CD4-positive, alpha-beta T cell treated with Interferon alpha-2 for 1 hour (primary cell): ENCODE measurements at places on chromosomes 12 and 14.

DNA sequence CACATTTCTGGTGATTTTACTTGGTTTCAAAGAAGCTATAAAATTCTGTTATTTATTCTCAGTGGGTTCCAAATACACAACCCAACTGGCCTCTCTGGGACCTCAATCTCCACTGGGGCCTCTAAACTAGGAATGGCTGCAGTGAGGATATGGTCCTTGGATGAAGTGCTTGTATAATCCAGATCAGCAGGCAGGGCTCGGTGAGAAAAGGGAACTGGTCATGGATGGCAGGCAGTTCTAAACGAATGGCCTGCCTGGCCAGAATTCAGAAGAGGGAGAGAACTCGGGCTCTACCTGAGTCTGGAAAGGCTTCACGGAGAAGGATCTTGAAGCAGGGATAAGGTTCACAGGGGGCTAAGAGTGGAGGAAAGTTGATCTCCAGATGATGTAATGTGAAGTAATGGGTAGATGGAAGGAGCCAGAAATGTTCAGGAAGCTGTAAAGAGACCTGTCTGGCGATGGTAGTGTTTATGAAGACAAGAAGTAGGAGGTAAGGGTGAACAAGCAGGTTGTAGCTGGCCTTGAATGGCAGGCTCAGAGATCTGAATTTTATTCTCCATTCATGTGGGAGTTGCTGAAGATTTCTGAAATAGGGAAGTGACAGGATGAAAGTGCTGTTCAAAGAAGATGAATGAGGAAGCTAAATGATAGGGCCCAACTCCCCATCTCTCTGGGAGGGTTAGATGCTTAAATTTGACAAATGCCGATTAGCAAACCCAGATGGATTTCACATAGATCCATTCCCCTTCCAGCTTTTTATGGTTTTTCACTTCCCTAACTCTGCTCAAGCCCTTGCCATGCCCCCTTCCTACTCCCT is 31.5 kb upstream of the ANO6 start:
- DNase-seq: no peak

GRCh38 chr12:97756066-97756666 is 293.6 kb downstream of the RMST start:
- DNase-seq: no peak

DNA sequence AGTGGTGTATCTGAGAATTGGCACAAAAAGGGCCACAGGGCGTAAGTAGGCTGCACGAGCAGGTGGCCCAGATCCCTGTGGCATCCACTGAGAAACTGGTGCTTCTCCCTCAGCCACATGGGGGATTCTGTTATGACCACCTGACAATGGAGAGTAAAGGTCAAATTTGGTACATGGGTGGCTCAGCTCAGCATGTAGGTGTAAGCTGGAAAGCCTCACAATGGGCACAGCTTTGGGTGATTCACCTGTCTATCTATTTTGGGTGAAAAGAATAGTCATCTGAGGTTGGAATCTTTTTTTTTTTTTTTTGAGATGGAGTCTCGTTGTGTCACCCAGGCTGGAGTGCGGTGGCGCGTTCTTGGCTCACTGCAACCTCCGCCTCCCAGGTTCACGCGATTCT is 163.4 kb upstream of the TMEM260 start:
- no peak for DNase-seq

- no peak for DNase-seq
These were observed 166.7 kb downstream of the TMEM117 start for GRCh38 chr12:44002607-44003006.

GRCh38 chr12:66190519-66191370 is 1.7 kb downstream of the IRAK3 start:
- DNase-seq: no peak

DNA sequence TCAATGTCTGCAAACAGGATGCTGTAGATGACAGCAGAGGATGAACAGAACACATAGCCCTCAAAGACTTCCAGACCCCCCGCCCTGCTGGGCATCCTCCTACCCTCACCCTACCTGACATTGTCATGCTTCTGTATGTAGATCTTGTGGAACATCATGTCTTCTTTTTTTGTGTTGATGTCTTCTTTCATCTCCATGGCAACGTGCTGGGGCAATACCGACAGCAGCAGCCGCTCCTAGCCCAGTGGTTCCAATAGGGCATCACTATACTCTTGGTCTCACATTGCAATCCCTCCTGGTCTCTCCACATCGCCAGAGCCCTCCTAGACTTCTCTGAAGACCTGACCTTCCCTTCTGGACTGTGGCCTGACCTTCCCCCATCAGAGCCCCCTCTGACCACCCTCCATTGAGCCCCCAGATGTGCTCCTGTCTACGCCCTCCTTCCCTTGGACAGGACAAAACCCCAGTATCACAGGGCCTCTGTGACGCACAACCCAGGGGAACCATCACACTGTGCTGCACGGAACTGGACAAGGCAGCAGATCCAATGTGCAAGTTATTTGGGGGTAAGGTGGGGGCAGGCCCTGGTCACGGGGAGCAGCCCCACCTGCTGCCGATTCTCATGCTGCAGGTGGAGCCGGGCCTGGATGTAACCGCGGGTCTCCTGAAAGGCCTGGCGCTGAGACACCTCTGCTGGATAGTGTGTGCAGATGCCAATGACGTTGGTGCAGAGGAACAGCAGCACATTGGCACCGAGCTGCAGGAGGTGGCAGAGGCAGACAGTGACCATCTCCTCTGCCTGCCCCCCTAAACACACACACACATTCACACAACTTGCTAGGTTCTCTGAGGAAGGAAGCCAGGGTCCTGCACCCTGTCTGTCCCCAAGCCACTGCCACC is 11.1 kb downstream of the ADCY6 start:
- DNase-seq: no peak

DNA sequence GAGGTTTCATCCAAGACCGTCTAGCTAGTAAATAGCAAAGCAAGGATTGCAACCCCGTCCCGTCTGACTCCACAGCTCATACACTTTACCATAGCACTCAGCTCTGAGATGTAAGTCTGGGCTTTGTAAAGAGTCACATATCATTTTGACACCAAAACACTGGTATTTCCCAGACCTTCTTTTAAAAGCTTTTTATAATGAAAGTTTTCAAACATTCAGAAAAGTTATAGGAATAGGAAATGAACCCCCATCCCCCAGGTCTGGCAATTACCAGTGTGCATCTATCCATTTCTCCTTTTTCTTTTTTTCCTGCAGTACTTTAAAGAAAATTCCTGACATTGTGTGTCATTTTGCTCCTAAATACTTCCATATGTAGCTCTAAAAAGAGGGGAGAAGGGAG is 183.6 kb upstream of the CCND2 start:
- no peak for DNase-seq

GRCh38 chr12:3238196-3238595 is 161.0 kb downstream of the TSPAN9 start:
- DNase-seq: no peak

DNA sequence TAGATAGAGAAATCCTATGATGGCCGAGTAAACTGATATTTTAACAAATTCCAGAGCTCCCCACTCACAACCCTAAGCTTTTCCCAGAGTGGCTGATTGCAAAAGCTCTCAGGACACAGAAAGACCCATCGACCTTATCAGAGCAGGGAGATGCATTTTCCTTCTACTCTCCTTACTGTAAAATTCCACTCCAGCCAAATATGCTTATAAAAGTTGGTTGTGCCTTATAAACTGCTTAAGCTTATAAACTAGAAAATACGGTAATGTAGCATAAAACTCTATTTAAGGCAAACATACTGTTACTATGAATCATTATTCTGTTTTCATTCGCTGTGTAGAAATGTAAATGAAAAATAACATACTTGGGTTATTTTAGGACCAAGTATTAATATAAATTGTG is 41.6 kb upstream of the TRHDE start:
- no peak for DNase-seq

GRCh38 chr14:75969891-75970290 is 11.9 kb downstream of the TGFB3 start:
- no peak for DNase-seq

DNA sequence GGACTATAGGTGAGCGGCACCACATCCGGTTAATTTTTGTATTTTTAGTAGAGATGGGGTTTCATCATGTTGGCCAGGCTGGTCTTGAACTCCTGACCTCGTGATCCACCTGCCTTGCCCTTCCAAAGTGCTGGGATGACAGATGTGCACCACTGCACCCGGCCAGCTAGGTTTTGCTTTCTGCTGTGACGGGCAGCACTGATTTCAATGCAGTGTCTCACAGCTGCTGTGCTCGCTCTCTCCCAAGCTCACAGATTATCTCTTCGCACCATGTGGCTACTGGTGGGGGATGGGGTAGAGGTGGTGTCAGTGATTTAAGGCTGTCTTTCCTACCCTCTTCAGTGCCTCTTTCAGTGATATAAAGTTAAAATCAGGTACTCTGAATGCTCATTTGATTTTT is 909.1 kb downstream of the TRHDE start:
- DNase-seq: no peak

GRCh38 chr12:19035536-19035935 is 94.0 kb upstream of the PLEKHA5 start:
- no peak for DNase-seq

- no peak for DNase-seq
These were observed 44.7 kb downstream of the PTPN11 start for GRCh38 chr12:112463478-112463877.

GRCh38 chr12:5185435-5186069 is 141.9 kb downstream of the KCNA5 start:
- DNase-seq: no peak

DNA sequence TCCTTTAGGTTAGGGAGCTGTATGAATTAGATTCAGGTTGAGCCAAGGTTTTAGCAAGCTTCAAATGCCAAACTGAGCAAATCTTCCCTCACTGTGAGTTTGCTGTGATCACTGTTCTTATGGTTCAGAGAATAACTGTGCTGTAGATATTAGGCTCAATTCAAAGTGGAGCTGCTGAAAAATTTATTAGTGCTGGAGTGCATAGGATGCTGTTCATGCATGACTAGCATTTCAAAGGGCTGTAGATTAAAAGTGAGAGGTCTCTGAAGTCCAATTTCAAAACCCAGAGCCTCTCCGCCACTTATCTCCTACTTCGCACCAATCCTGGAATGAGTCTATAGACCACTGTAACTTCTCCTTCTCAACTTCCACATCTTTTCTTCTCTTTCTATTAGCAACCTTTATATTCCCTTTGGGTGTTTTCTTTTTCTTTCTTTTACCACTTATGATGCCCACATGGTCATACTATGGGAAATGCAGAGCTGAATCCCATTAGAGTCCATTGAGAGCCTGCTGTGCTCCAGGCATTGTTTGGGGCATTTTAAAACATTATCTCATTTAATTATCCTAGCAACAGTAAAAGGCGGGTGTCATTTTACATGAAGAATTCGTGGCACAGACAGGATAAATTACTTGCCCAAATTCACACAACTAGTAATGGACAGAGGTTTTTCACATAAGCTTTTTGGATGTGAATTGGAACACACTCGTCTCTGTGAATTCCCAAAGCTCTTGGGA is 77.5 kb upstream of the EEA1 start:
- DNase-seq: no peak

GRCh38 chr12:74319886-74320285 is 217.7 kb upstream of the ATXN7L3B start:
- no peak for DNase-seq

- no peak for DNase-seq
These were observed 9.8 kb upstream of the EXD2 start for GRCh38 chr14:69181491-69181890.

GRCh38 chr12:101019667-101020066 is 190.4 kb downstream of the SLC5A8 start:
- no peak for DNase-seq

DNA sequence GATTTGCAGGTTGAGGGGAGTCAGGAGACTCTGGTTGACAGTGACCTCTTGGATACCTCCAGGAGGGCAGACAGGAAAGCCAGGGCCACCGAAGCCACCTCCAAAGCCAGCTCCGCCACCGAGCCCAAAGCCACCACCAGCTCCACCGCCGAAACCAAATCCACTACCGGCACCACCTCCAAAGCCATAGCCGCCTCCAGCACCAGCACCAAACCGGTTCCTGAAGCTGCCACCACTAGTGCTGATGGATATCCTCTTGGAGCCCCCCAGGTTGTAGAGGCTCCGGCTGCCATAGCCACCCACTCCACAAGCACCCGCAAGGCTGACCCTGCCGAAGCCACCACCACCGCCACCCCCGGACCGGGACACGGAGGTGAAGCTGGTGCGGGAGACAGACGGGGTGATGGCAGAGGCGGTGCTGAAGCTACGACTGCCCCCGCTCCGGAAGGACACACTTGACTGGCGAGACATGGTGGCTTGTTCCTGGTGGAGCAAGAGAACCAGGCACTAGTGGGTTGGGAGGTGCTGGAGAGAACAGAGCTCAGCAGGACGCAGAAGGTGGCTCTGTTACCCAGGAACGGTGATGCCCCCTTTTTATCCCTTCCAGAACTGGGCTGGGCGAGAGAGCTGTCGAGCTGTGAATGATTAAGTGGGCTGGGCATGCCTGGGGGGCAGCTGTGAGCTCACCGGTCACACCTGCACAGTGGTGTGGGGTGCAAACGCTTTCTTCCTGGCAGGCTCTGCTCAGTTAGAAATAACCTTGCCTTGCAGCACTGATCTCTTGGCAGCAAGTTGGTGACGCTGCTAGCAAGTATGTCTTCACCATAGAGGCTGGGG is at the start of gene KRT5:
Gene KRT5 (minus strand): TSS at position 569 of the 837 bp plus-strand sequence. CDS start 98 bp downstream, at position 471.
- DNase-seq: no peak

- DNase-seq: no peak
These were observed 64.3 kb downstream of the C2CD5 start for GRCh38 chr12:22480016-22480415.

GRCh38 chr12:52147964-52148463 is 43.8 kb downstream of the KRT80 start:
- DNase-seq: no peak

- DNase-seq: no peak
These were observed 20.4 kb downstream of the VASH1 start for GRCh38 chr14:76781648-76782051.

- DNase-seq: no peak
These were observed 574 bp upstream of the CRADD start for GRCh38 chr12:93676408-93677194.

- no peak for DNase-seq
These were observed 84.1 kb upstream of the BCL11B start for GRCh38 chr14:99356031-99356608.

DNA sequence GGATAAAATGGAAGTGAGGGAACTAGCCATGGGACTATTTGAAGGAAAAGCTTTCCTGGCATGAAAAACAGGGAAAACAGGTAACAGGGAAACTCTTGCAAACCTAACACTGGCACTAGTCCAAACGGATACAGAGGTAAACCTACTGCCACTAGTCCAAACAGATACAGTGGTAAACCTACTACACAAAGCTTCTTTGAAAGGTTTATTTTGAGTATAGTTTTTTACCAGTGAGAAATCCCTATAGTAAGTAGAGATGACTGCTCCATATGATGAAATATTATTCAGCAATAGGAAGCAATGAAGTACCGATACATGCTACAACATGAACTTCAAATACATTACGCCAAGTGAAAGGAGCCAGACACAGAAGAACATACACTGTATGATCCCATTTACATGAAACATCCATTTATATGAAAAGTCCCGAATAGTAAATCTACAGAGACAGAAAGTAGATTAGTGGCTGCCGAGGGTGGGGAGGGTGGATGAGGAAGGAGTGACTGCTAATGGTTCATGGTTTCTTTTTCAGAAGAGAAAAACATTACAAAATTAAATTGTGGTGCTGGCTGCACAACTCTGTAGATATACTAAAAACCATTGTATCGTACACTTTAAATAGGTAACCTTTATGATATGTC is 25.5 kb downstream of the SPTLC2 start:
- no peak for DNase-seq
